ENCODE measurements at places on chromosomes 5 and 9. TPM values are rescaled to one million over a fixed set of nuclear protein-coding genes. Genes with fewer than 3 reads are reported as not detected.
A peak's percentile ranks its signal among the peaks of the same experiment; 100 is the strongest.

The FBP1 gene
- 2.4 TPM for total RNA-seq

The OR1K1 gene
- not detected for total RNA-seq

DNA sequence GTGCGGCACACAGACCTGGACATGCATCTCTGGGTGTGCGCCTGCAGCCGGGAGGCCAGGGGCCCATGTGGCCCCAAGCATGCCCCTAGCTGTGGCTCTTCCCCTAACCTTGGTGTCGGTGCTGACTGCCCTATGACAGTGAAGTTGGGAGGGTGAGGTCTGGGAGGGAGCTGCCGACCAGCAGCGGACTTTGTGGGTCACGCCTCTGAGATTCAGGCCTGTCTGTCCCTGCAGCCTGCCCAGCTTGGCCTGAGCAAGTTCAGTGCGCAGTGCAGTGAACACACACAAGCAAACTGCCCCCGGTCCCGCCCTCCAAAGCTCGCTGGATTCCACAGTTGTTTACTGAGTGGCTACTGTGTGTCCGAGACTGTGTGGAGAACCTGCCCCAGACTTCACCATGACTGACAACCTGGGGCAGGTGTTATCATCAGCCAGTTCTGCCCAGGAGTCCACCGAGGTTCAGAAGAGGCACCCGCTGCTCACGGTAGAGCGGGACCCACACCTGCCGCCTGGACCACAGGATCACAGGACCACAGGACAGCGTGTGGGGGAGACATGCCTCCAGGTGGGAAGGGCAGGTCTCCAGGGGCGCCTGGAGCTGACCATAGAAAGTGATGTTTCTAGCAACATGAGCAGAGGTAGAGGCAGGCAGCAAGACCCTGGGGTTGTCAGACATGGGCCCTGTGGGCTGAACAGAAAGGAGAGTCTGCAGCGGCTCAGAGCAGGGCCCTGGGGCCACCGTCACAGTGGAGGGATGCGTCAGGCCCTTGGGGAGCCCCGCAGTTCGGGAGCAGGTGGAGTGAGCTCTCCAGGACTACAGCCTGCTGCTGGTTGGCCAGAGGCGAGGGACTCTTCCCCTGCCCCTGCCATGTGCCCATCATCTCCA, 105.1 kb downstream of the PHF2 start:
- peak; percentile 8 for DNase-seq

GRCh38 chr9:123928533-123929176, 1.3 kb downstream of the DENND1A start:
- peak; percentile 67 for DNase-seq

The SLC26A2 gene
- 5.1 TPM for total RNA-seq

Measured in right cardiac atrium (tissue), 5 donors.